ENCODE measurements at places on chromosomes 13 and 19.
A peak's percentile ranks its signal among the peaks of the same experiment; 100 is the strongest.

GRCh38 chr13:92143766-92144165, 745.3 kb downstream of the GPC5 start:
- no peak for DNase-seq

DNA sequence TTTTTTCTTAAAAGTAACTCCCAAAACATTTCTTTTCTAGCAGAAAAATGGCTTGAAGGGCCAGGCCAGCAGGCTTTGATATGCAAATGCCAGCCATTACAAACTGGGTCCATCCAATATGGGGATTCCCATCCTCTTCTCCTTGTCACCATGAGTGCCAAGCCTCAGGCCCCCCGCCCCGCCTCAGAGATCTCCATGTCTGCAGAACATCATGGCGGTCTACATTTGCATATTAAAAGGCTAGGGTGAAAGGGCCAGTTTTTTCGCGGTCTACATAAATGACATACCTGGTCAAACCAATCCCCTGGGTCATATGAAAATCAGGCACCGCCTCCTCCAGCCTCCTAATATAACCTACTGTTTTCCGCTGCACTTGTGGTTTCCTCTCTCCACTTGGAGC, 1327.6 kb downstream of the UQCRFS1 start:
- no peak for DNase-seq

DNA sequence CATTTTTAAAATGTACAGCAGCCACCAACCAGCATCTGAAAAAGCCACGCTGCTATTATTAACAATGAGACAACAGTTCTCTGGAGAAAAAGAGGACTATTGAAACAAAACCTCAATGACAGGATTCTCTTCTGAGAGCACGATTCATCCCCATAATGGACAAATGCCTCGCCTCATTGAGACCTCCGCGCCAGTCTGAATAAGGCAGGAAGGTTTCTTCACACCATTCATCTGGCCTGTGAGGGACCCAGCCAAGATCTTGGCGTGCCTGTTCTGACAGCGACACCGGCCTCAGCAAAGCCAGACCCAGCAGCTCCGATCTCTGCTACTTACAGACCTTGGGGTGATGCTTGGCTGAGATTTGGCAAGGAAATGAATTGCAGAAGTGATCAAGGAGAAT, 14.8 kb downstream of the SMIM7 start:
- no peak for DNase-seq

- DNase-seq, result no peak
Observed at GRCh38 chr13:20903164-20903475, 574 bp upstream of the XPO4 start.

GRCh38 chr19:11382898-11383705, 1.0 kb downstream of the EPOR start:
- DNase-seq, result no peak

GRCh38 chr13:112664501-112665203, 25.2 kb upstream of the ATP11A start:
- DNase-seq, result no peak

DNA sequence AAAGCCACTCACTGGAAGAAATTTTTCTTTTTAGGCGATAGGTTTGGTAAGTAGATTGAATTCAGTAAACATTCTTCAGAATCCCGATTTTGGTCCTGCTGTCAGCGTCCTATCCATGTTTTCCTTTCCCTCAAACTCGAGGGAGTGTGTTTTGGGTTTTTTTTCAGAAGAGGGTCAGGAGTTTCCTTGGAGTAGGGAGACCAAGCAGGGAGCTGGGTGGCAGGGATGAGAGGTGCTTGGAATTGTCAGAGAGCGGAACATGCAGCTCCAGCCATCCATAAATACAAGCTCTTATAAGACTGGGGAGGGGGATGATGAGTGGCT, 1.6 kb upstream of the PCDH8 start:
- no peak for DNase-seq

GRCh38 chr19:5091684-5092480, 123.0 kb downstream of the KDM4B start:
- DNase-seq, result no peak

DNA sequence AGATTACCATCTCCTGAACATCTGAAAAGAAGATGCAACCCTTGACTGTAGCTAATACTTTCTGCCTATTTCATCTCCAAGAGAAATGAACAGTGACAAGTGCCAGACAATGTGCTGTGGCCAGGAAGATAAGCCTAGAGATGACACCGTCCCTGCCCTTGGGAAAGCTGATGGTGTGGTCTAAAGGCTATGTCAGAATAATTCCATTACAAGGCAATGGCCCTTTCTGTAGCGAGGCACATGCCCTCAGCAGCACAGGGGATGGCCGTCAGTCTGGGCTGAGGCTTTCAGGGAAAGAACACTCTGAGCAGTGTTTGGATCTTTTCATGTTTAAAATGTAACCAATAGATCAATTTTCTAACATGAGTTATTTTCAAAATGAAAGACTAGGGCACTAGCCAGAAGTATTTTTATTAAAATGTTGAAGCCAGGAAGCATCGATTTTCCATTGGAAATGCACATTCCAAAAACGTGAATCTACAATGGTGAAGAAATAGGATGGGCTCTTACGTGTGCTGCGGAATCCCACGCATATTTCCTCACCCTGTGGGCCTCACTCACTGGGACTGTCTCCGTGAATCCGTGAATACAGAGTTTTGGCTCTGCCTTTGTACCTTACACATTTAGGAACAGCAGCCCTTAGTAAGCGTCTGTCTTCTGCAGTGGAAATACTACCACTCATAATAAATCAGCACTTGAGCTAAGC, 22.0 kb downstream of the COL4A1 start:
- DNase-seq, result no peak

DNA sequence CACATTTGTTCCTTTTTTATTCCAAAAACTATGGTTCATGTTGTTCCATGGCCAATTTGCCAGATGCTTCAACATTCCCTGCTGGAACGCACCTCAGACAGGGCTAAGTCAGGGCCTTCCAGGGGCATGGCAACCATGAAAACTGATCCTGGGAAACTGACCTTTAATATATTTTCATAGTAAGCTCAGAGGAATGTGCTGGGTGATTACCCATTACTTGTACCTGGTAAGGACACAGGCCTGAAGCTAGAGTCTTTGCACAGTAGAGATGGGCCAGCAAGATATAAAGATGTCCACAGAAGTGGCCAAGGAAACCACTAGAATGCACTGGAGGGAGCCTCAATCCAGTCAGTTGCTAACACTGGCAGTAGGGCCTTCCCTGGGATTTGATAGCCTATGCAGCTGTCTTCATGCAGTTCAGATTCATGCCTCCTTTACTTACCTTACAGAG, 353.1 kb downstream of the ENOX1 start:
- no peak for DNase-seq

- DNase-seq, result no peak
Observed at GRCh38 chr19:49151267-49152118, 3.7 kb downstream of the HRC start.

GRCh38 chr19:9528757-9529336, 9.6 kb downstream of the ZNF426 start:
- DNase-seq, result no peak

- no peak for DNase-seq
Observed at GRCh38 chr13:48570216-48570828, 37.4 kb upstream of the RCBTB2 start.

- no peak for DNase-seq
Observed at GRCh38 chr19:55041627-55042343, 3.7 kb upstream of the GP6 start.

- DNase-seq, result peak; percentile 33
Observed at GRCh38 chr13:112867301-112867711, 101.7 kb upstream of the MCF2L start.

DNA sequence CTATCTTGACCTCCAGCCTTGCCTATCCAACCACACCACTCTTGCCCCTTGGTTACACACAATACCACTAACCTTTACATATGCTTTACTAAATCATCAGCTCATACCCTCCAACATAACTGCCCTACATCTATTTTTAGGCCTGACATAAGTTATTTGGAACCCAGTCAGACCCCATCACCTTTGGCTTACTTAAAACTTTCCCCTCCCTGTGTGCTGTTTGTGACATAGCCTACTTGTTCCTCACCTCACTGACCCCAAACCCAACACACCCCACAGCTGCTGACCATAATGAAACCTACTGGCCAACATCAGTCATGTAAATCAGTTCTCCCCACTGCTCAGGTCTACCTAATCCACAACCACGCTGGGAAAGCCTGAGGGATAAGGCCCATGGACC, 4.9 kb downstream of the ZNF266 start:
- DNase-seq, result no peak

- no peak for DNase-seq
Observed at GRCh38 chr19:633786-634639, 676 bp upstream of the POLRMT start.

DNA sequence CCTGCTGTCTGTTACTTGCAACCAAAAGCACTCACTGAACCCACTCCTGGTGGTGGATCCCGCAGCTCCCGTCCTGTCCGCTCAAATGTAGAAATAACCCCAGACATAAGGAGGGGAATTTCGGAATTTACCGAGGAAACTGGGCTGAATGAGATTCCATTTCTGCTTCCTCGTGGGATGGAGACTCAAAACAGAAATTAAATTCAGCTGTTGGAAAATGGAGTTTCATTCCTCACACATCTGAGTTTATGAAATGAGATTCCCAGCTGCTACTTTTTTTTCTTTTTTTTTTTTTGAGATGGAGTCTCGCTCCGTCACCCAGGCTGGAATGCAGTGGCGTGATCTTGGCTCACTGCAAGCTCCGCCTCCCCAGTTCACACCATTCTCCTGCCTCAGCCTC, 44.3 kb downstream of the COLGALT1 start:
- DNase-seq, result no peak

- DNase-seq, result peak; percentile 94
Observed at GRCh38 chr19:4328243-4328990, 10.2 kb downstream of the STAP2 start.

GRCh38 chr13:75963302-75963701, 327.2 kb downstream of the LMO7 start:
- DNase-seq, result no peak

DNA sequence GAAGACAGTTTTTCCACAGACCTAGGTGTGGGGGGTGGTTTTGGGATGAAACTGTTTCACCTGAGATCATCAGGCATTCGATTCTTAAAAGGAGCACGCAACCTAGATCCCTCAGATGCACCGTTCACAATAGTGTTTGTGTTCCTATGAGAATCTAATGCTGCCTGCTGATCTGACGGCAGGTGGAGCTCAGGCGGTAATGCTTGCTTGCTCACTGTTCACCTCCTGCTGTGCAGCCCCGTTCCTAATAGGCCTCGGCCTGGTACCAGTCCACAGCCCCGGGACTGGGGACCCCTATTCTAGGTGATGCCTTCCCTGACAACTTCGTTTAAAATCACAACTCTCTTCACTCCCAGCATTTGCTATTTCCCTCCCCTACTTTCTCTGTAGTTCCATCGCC, 149.6 kb downstream of the IER2 start:
- no peak for DNase-seq

- no peak for DNase-seq
Observed at GRCh38 chr19:47377208-47377701, 28.1 kb downstream of the DHX34 start.

DNA sequence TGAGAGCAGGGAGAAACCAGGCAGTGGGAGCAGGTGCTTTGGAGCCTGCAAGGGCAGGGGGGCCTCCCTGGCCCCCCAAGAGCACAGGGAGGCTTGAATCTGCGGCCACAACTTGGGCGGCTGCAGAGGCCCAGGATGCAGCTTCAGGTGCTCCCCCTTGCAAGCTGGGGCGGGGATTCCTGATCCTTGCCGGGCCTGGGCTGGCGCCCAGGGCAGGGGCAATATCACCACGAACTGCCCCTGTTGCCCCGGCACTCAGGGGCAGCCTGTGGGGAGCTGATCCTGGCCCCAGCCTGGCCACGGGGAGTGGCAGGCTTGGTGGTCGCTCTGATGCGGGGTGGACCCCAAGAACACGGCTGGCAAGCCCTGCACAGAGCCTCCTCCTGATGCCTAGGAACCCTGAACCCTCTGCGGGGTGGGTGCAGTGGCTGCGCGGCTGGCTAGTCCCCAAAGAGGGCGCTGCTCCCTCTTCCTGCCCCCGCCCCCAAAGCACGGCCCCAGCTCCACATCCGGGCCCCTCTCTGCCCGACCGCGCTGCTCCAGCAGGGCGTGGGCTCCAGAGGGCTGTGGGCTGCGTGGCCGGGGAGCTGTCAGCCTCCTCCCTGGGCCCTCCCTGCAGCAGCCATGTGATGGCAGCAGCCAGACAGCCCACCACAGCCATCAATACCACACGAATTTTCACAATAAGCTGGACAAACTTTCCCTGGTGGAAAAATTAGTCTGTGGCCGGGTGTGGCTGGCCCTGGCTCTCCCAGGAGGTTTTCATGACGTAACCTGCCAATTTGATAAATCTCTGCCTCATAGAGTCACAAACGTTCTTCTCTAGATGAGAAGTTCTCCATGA, 21.0 kb downstream of the TNFSF9 start:
- DNase-seq, result no peak

DNA sequence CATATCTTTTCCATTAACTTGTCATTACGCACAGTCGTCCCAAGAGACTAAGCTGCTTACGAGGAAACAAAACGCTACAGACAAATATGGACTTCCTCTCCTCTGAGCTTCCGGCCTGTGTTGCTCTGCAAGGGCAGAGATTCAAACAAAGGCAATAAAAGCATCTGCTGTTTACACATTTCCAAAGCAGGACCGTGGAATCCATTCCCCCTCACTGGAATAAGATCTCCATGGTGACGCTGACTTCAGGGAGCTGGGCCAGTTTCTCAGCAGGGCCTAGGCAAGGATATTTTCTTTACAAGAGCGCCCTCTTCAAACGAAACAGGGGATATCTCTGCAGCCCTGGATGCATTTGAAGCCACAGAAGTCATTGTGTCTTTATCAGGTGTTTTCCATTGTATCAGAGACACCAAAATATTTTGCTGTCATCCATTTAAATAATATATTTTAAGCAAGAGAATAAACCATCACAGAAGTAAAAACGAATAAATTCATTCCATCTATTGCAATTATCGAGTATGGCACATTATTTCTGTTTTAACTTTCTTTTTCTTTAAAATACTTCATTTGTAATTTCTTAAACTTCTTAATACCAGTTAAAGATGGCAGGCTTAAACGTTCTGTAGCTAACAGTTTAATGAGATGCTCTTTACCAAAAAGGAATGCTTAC, 177.5 kb downstream of the DCLK1 start:
- DNase-seq, result peak; percentile 83

DNA sequence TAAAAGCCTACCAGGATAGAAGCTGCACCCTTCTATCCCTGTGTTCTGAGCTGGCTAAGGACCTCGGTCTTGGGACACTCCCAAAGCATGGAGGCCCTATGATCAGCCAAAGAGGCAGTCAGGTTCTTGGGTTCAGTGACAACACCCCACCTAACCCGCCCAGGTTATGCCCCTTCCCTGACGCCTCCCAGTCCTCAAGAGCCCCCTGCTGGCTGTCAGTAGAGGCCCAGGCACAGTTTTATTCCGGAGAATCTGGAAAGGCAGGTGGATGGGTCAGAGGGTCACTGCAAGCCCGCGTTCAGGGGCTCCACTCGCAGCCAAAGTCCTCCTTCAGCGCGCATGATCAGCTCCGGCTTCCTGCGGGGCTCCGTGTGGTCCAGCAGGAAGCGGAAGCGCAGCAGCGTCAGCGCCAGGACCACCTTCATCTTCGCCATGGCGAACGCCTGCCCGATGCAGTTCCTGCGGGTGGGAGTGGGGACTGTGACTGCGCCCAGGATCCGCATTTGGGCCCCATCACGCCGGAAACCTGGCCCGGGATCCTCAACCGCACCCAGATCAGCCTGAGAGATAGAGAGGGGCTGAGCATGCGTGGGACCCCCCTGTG, 22.3 kb downstream of the OR10H3 start:
- DNase-seq, result no peak
